CD4-positive, alpha-beta T cell (primary cell): ENCODE measurements at places on chromosomes 6 and 20.

- H3K4me1 ChIP-seq, result peaks cover 15% of the 10 kb centered on the region
- peaks cover 49% of the 10 kb centered on the region for H3K27me3 ChIP-seq
- DNase-seq, result no peak
- H3K4me3 ChIP-seq, result no peak overlapping the region
These were observed 845 bp upstream of the ANKRD60 start for GRCh38 chr20:58229198-58229798.

- peaks cover 6% of the 10 kb centered on the region for H3K27me3 ChIP-seq
- no peaks in the 10 kb centered on the region for H3K36me3 ChIP-seq
- no peak for DNase-seq
- no peak overlapping the region for H3K27ac ChIP-seq
These were observed 151.5 kb downstream of the CFAP61 start for GRCh38 chr20:20203784-20204183.

DNA sequence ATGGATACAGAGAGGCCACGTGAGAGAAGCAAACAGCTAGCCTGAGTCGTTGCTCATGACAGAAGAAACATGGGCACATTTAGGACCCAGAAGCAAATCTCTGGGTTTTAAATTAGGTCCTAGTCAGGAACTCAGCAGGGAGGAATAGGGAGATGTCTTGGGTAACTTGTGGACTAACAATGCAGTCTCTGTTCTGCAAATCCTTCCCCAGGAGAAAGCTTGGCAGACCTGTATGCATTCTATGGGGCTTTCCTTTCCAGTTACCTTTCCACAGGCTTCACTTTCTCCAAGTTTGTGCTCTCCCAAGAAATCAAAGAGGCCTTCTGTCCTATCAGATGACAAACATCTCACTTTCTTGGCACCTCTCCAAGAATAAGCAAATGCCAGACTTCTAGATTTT lies 47.2 kb upstream of the PLCB4 start:
- DNase-seq, result no peak
- H3K4me3 ChIP-seq, result no peak overlapping the region

GRCh38 chr20:61520893-61521460 lies 268.9 kb downstream of the CDH4 start:
- H3K4me3 ChIP-seq, result no peak overlapping the region
- no peaks in the 10 kb centered on the region for H3K4me1 ChIP-seq
- no peak overlapping the region for H3K27ac ChIP-seq
- no peaks in the 10 kb centered on the region for H3K27me3 ChIP-seq

DNA sequence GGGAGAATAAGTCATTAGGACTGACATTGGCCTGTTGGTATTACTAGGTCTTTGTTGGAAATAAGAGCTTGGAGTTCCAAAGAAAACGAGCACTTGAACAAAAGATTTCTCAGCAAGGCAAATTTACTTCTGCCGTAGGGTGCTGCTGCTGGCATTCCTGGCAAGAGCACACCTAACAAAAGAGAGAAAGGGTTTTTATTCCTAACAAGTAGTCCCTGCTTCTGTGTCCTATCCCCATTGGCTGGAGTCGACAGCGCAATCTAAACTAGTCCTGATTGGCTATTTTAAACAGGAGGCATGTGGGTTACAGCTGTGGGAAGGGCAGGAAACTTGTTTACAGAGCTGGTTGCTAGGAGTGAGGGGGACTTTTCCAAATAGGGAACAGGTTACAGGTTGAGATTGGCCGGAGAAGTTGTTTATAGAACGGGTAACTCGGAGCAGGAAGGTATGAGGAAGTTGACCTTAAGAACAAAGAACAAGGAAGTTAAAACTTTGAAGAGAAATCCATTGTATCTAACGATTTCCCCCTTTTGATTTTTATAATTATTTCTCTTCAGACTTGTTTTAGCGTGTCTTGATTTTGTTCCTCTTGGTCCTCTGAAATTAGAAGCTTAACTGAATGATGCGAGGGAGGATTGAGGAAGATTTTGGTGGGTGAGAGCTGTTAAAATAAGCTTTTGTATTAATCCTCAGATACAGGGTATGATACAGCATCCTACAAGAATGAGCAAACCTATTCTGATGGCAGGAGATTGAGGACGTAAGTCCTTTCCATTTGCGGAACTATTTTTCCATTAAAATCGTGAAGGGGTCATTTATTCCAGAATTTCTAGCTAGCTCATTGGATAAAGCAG lies 3.4 kb upstream of the ZNFX1 start:
- H3K36me3 ChIP-seq, result peaks cover 74% of the 10 kb centered on the region
- no peak overlapping the region for H3K4me3 ChIP-seq
- H3K27ac ChIP-seq, result no peak overlapping the region
- peaks cover 61% of the 10 kb centered on the region for H3K4me1 ChIP-seq
- DNase-seq, result peak; percentile 32

DNA sequence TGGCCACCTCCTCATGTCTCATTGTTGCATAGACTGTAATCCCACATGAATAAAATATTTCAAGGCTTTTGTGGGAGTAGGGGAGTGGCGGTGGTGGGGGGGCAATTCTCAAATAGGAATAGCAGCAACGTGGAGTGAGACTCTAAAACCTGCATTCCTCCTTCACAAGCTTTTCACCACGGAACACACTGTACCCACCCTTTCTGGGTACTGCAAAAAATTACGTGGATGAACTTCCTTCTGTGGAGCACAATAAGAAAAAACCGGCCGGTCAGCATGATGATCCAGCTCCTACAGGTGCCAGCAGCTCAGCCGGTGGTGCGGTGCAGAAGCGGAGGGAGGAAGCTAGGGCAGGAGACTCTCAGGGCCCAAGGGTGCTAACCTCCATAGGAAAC lies 930 bp upstream of the RRAGD start:
- H3K27ac ChIP-seq, result no peak overlapping the region
- peaks cover 4% of the 10 kb centered on the region for H3K27me3 ChIP-seq
- peak overlapping the region; percentile 72 for H3K4me3 ChIP-seq
- H3K4me1 ChIP-seq, result peaks cover 20% of the 10 kb centered on the region
- no peak for DNase-seq

DNA sequence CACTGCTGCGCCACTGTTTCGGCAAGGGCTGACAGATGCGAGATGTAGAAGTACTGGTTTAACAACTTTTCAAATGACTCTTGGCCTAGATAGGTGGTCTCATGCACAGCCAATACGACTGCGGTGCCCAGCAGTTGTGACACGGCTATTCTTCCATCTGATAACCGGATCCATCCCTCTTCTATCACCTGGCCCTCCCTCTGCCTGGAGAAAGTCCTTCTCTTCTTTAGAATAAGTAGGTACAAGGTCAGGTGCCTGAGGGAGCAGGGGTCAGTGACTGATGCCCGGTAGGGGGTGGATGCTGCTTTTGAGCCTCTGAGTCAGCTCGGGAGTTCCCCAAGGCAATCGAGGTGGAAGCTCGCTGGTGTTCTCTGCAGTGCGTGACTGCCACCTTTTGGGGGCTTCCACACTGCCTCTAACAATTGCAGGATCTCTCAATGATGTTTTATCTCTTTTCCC lies 166.8 kb upstream of the GRIK2 start:
- H3K4me3 ChIP-seq, result no peak overlapping the region
- no peaks in the 10 kb centered on the region for H3K27me3 ChIP-seq
- no peak overlapping the region for H3K27ac ChIP-seq
- H3K36me3 ChIP-seq, result no peaks in the 10 kb centered on the region
- no peak for DNase-seq
- no peaks in the 10 kb centered on the region for H3K4me1 ChIP-seq

DNA sequence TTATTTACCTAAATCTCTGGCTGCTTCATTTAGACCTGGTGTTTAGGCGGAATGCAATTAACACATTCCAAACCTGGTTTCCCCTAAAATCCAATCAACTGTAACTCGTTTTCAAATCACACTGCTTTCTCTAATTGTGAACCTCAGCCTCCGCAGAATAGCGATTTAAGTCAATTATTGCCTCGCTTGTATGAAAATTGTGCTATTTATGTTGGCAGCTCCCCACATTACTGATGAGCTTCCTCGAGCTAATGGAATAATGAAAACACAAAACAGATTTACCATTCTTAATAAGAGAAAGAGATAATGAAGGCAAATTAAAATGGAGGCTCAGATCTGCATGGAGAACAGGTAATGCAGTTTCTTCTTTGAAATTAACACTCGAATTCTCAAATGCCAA lies 67.9 kb downstream of the SLC2A10 start:
- no peak overlapping the region for H3K4me3 ChIP-seq
- no peak overlapping the region for H3K27ac ChIP-seq
- H3K27me3 ChIP-seq, result no peaks in the 10 kb centered on the region
- no peaks in the 10 kb centered on the region for H3K36me3 ChIP-seq

DNA sequence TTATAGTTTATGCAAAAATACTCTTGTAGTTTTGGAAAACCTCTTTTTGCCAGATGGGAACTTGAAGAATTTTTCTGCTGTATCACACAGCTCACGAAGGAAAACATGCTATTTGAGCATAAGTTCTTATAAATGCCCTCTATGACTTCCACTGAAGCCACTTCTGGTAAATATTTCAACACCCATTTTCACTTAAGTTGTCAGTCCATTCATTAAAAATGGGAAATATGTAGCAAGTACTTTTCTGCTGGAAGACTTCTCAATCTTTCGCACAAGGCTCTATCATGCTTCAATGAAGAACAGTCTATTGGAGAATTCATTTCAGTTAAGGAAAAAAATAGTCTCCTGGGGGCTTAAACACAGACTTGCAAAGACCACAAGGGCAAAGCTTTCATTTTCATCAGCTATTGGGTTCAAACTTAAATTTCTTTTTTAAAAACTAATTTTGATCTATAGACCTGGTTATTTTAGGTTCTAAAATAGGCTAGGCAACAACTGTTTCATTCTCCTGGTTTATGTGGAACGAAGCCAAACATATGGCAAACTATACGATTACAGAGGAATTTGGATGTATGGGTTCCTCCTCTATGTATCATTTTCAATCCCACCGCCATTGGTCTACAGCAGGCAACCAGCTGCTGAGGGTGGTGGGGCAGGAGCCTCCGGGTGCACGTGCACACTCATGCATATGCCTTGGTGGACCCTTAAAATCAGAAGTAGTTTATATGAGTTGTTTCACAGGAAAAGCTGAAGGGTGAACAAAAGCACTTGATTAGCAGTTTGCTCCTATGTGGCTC lies 38.7 kb downstream of the LAMA4 start:
- no peak for DNase-seq
- no peaks in the 10 kb centered on the region for H3K4me1 ChIP-seq
- no peak overlapping the region for H3K4me3 ChIP-seq

DNA sequence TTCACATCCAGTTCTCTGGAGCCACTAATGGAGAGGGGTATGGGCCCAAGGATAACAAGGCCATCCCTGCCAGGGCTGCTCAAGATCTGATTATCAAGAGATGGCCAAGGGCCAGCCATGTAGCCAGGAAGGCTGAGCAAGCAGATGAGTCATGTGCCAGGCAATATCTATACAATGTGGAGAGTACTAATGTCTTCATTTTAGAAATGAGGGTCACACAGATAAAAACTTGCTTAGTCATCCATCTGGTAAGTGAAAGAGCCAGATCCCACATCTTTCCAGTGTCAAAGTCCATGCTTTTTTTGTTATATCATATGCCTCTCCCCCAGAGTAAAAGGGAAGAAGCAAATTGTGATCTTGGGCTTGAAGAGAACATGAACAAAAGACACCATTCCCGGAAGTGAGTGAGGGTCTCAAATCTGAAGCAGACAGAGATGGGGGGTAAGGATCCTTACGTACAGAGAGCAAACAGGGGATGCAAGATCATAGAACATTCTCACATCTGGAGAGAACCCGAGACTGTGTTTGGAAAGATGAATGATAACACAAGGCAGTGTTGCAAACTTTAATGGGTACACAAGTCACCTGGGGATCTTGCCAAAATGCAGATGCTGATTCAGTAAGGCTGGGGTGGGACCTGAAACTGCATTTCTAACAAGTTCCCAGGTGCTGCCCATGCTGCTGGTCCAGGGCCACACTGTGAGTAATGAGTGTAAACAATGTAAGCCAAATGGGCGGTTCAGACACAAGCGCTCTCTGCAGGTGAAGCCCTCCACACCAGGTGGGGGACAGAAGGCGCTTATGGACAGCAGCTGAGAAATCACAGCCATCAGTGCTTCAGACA lies 20.0 kb upstream of the GSTA3 start:
- no peak overlapping the region for H3K4me3 ChIP-seq
- H3K27ac ChIP-seq, result no peak overlapping the region
- H3K36me3 ChIP-seq, result no peaks in the 10 kb centered on the region

DNA sequence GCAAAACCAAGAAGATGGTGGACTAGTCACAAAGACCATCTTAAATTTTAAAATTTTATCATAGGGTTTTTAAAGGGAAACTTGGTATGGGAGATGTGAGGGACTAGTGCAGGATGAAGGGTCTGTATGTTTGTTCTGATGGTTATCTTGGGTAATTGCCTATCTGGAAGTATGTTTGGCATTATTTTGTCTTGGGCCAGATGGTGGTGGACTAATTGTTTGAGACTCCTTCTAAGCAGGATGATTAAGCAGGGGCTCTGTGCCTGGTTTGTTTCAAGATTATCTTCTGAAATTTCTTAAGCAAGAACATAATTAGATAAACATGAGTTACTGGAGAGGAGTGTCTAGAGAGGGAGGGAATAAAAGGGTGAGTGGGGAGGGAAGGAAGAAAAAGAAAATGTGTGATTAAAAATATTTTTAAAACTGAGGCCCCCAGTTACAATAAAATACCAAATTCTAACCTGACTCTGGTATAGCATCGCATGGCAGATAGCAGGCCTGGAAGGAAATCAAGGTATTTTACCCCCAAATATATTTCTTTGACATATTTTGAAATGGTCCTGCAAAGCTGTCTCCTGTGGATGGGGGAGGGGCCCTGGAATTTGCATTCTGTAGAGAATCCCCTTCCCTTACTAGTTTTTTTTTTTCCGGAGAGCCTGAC lies 49.9 kb upstream of the FAM184A start:
- H3K36me3 ChIP-seq, result no peaks in the 10 kb centered on the region
- H3K4me3 ChIP-seq, result no peak overlapping the region
- H3K4me1 ChIP-seq, result no peaks in the 10 kb centered on the region
- H3K27ac ChIP-seq, result no peak overlapping the region

GRCh38 chr6:133166766-133167165 lies 74.4 kb upstream of the EYA4 start:
- no peak overlapping the region for H3K4me3 ChIP-seq
- no peak for DNase-seq
- no peaks in the 10 kb centered on the region for H3K4me1 ChIP-seq
- H3K27me3 ChIP-seq, result no peaks in the 10 kb centered on the region
- H3K36me3 ChIP-seq, result no peaks in the 10 kb centered on the region
- H3K27ac ChIP-seq, result no peak overlapping the region

DNA sequence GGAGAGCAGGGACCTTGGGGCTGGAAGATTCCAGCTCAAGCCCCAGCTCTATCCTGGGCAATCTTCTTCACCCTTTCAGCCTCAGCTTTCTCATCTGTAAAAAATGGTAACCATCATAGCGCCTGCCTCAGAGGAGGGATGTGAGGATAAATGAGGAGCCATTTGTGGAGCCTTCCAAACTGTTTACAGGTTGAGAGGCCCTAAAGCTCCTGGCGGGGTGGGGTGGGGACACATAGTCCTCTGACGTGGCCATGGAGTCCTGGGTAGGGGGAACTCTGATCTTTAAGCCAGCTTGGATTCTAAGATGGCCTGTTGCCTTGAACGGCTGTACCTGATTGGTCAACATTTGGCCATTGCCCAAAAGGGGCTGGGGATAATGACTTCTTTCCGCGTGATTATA lies 111.1 kb downstream of the TOX2 start:
- H3K27me3 ChIP-seq, result peaks cover 5% of the 10 kb centered on the region
- H3K4me1 ChIP-seq, result peaks cover 31% of the 10 kb centered on the region
- no peak overlapping the region for H3K4me3 ChIP-seq
